ENCODE measurements at places on chromosomes 6 and 20.

GRCh38 chr20:63155266-63156165 lies 60.4 kb downstream of the YTHDF1 start:
- DNase-seq, result no peak

DNA sequence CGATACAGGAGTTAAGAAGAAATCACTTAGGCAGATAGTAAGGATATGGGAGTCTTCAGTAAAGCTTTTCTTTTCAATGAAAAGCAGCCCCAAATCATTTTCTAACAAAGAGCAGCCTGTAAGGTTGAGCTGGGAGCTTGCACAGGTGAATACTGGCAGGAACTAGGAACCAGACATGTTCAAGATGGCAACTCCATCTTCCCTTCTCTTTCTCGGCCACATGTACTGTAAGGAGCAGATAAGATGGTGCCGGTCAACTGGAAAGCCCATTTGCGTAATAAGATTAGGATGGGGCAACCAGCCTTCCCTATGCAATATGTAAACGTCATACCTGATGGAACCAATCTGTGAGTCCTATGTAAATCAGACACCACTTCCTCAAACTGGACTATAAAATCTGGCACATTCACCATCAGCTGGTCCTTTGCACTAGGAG lies 46.2 kb upstream of the RNGTT start:
- DNase-seq, result no peak

DNA sequence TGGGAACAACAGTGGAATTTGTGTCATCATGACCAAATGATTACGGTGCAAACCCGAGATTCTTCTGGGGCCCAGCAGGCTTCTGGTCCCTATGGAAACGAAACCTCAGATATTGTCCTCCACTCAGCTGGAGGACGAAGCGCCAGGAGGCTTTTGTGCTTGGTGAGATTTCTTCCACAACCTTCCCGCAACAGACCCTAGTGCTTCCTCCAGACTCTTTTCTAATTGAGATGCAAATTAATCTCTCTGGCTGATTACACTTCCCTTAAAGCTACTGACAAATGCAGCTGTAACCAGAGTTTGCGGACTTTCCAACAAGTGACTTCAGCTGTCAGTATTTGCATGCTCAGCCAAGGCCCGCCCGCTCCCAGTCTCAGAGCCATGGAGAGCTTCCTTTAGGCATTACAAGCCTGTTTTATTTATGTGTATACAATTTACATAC lies 96.0 kb downstream of the INSM1 start:
- DNase-seq, result no peak

DNA sequence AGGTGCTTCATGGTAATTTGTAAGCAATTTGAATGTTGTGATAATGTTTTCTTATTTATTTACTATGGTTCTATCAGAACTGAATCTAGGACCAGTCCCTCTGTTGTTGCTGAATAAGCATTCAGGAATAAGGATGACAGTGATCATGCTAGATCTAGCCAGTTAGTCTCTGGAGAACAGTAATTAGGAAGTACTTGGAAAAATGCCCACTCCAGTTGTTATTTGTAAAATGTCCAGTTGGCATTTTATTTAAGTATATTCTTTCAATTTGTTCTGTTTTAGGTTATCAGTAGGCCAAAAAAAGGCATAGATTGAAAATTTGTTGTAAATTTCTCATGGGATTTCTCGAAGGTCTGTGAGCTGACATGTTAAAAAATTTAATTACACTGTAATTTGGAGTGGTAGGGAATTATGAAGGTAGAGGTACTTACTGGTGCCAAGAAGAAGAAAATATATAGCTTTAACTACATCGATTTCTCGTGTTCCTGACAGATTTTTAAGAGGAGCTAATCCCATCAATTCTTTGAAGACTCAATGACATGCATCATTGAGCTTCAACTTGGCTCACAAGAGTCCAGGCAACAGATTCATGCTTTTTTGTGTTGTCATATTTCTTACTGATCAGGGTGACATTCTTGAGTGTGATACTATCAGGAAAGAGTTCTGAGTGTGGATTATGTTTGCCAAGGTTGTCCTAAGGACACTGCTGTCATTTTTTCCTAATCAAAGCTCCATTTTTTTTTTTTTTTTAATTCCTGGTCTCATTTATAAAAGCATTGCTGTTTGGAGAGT lies 177.3 kb downstream of the CARMIL1 start:
- no peak for DNase-seq

DNA sequence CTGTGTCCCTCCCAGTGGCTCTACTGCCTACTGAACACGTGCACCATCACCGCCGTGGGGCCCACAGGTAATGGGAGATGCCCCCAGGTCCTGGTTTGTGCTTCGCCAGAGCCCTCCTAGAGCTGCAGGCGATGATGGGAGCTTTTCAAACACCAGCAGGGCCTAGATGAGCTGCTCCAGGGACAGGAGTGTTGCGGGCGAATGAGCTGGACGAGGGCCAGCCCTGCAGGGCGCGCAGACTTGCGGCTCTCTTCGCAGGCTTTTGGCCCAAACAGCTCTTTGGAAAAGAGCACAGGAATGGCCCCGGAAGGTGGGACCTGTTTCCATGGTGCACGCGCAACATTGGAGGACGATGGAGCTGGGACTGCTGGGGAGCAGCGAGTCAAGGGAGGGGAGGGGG lies 409.3 kb upstream of the SULF2 start:
- no peak for DNase-seq

GRCh38 chr6:80333342-80333741 lies 226.9 kb downstream of the BCKDHB start:
- no peak for DNase-seq

- no peak for DNase-seq
Observed at GRCh38 chr6:49890988-49891387, 24.7 kb upstream of the CRISP1 start.

DNA sequence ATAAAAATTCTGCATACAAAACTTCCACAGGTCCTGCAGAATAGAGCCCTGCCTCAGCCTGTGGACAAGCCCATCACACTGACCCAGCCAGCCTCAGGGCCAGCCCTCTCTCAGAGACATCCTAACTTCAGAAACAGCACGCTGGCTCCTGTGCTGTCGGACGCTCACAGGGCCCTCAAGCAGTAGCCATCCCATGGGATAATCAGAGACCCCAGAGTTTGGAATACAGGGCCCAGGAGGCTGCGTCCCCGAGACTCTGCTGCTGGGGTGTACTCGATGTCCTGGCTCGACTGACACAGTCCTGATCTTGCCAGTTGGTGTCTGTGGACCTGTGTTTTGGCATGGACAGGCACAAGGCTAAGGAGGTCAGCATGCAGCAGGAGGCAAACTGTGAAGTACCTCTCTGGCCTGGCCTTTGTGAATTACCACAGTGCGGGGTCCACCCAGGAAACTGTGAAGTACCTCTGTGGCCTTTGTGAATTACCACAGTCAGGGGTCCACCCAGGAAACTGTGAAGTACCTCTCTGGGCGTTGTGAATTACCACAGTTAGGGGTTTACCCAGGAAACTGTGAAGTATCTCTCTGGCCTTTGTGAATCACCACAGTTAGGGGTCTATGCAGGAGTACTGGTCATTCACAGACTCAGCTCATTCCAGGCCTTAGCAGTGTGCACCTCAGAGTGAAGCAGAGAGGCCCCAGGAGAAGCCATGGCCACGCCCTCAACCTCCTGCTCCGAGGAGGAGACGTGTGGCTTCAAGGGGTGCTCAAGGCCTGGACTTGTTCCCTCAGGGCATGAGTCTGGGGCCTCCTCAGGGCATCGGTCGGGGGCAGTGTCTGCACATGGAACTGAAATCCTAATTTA lies 212.4 kb downstream of the SYNDIG1 start:
- no peak for DNase-seq

- DNase-seq, result no peak
Observed at GRCh38 chr6:135346747-135347146, 150.8 kb downstream of the AHI1 start.

DNA sequence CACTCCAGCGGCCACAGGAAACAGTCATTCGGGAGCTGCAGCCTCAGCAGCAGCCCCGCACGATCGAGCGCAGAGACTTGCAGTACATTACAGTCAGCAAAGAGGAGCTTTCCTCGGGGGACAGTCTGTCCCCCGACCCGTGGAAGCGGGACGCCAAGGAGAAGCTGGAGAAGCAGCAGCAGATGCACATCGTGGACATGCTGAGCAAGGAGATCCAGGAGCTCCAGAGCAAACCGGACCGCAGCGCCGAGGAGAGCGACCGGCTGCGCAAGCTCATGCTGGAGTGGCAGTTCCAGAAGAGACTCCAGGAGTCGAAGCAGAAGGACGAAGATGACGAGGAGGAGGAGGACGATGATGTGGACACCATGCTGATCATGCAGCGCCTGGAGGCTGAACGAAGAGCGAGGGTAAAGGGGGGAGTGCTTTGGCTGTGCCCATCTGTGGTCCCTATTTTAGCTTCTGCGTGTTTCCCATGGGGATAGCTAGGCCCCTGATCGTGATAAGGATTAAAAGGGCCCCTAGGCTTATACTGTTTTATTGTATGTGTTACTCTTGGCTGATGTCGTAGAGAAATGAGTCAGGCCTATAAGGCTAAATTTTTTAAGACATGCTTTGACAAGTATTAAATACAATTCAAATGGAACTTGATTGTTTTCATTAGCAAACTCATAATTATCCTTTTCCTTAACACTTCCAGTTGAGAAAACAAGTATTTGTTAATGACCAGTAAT lies 45.5 kb upstream of the KIF25 start:
- DNase-seq, result no peak

- no peak for DNase-seq
Observed at GRCh38 chr20:25378884-25379733, 11.5 kb downstream of the ABHD12 start.

- DNase-seq, result no peak
Observed at GRCh38 chr6:10595731-10596664, 74.8 kb downstream of the GCNT2 start.

DNA sequence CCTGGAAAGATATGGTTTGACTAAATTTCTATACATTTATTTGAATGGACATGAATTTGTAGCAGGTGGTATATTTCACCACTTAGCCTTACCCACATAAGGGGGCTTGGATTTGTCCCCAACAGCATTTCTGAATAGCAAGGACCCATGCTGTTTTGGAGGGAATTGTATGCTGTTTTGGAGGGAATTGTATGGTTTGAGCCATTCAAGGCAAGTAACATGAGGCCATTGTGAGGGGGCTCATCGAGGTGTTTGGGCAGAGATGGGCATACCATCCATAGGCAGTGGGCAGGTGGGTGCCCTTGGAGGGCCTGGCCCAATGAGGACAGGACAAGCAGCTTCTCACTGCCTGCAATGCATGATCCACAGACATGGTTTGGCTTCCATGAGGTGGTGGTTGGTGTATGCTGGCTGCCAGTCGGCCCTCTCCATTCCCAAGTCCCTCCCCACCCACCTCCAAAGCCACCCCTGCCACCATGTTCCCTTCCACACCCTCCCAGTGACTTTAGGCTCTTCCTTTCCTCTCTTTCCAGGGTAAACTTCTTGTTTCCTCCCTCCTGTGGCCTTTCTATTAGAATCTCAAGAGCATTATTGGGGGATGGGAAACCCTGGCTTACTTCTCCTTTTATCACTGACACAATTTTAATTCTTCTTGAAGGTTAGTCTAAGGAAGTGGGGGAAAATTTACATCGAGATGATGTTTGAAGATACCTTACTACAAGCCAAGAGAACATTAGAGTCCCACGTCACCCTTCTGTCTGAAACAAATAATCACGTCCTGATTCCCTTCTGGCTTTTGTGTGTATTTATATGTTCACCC lies 13.2 kb upstream of the PXDC1 start:
- DNase-seq, result no peak

DNA sequence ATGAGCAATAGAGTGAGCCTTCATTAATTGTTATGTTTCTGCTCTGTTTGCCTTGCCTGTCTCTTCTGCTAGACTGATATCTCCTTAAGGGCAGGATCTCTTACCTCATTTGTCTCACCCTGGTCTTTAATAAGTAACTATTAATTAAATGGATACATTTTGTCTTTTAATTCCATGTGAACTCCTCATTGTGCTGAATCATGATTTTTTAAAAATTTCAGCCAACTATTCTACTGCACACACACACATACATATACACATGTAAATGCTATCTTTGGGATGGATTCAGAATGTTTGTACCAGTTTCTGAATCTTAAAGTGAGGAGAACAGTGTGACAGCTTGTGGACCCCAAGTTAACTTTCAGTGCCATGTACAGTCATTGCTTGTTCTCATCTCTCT lies 731.1 kb upstream of the MAP3K7 start:
- DNase-seq, result no peak

- no peak for DNase-seq
Observed at GRCh38 chr20:33516882-33517281, 27.0 kb downstream of the CBFA2T2 start.

- DNase-seq, result peak; percentile 33
Observed at GRCh38 chr6:104784884-104785283, 74.8 kb downstream of the HACE1 start.

DNA sequence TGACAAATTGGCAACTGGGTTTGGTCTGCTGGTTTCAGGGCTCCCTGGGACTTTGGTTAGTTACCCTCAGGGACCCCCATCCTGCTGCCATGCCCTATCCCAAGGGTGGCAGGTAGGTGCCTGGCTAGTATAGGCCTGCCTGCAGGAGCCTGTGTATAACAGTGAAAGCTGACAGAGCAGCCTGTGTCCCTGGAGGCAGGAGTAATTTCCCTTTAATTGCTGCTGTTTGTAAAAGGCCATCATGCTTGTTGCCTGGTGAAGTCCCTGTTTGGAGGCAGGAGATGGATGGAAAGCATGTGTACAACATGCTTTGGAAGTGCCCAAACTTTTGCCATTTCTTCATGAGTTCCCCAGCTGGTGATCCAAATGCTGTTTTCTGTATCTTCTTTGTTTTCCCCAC lies 30.1 kb downstream of the CMTR1 start:
- no peak for DNase-seq

GRCh38 chr6:33183071-33183683 lies 9.1 kb downstream of the COL11A2 start:
- no peak for DNase-seq

GRCh38 chr6:33053230-33053629 lies 20.2 kb downstream of the HLA-DPA1 start:
- no peak for DNase-seq

- no peak for DNase-seq
Observed at GRCh38 chr20:46135856-46136633, 17.9 kb downstream of the CD40 start.

DNA sequence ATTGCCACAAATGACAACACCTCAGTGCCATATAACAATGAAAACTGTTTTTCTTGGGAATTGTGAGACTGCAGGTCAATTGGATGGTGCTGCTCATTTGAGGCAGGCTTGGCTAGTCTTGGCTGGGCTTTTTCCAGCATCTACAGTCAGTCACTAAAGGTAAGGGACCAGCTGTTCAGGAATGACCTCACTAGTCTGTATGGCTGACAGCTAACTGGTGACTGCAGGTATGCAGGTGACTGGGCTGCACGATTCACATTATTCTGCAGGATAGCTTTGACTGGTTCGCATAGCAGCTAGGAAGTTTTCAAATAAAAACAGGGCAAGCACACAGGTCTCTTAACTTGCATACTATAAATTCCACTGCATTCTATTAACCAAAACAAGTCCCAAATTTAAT lies 22.1 kb upstream of the HMGCLL1 start:
- DNase-seq, result no peak

GRCh38 chr20:60629206-60629605 lies 622.9 kb upstream of the CDH4 start:
- DNase-seq, result no peak

- DNase-seq, result no peak
Observed at GRCh38 chr6:21027507-21027906, 493.2 kb downstream of the CDKAL1 start.
